ENCODE measurements at places on chromosomes 3 and 15. TPM values are rescaled to one million over a fixed set of nuclear protein-coding genes. Genes with fewer than 3 reads are reported as not detected.

Gene MELTF
- total RNA-seq, result 2.1 TPM

Gene RETNLB
- total RNA-seq, result not detected

Gene ALPK3
- 0.43 TPM for total RNA-seq

DNA sequence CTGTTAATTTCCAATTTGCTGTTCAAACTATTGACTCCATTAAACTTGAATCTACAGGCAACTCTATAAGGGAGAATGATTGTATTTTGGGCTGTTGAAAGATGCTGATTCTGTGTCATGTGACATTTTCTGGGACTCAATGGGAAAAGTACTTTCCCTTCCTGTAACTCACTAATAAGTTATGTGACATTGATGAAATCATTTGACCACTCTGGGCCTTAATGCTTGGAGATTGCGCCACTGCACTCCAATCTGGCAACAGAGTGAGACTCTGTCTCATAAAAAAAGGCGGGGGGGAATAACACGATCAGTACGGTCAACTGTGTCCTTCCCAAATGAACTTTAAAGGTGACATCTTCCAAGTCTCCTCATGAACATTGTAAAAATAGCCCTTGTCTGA is 215.2 kb upstream of the SGO1 start:
- no peak for DNase-seq

GRCh38 chr3:113428581-113428980 is 12.7 kb downstream of the CFAP44 start:
- DNase-seq, result no peak

- no peak for DNase-seq
These were observed 1.4 kb downstream of the CIAO2A start for GRCh38 chr15:64092075-64092820.

DNA sequence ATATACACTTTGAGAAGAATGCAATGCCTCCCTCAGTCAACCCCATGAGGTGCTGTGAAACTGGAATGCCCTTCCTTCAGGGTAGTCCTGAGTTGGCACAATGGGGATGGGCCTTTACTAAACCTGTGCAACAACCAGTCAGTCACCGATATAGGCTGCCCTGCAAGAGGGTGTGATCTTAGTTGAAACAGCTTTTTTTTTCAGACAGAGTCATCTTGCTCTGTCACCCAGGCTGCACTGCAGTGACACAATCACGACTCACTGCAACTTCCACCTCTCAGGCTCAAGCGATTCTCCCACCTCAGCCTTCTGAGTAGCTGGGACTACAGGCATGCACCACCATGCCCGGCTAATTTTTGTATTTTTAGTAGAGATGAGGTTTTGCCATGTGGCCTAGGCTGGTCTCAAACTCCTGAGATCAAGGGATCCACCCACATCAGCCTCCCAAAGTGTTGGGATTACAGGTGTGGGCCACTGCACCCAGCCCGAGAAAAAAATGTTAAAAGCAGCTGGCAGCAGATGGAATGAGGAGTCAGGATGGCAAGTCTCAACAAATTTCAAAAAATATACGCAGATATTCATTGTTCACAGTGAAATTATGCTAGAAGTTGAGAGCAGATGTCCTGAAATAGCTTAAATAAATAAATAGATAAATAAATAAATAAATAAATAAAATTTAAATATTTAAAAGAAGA is 31.8 kb downstream of the MYO5A start:
- DNase-seq, result no peak

DNA sequence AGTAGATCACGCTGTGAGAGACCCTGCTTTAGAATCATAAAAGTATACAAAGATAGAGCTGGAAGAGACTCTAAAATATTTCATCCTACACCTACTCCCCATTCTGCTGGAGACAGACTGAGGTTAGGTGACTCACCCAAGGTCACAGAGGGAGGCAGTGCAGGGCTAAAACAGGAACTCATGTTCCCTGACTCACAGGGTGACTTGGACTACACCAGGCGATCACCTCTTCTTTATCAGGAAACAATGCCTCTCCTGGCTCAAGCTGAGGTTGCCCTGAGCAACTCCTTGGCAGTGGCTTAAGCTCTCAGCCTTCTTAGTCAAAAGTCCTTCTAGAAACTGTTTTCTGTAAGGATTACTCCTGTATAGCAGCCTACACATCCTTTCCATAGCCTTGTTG is 26.4 kb upstream of the TNFAIP8L3 start:
- DNase-seq, result no peak

DNA sequence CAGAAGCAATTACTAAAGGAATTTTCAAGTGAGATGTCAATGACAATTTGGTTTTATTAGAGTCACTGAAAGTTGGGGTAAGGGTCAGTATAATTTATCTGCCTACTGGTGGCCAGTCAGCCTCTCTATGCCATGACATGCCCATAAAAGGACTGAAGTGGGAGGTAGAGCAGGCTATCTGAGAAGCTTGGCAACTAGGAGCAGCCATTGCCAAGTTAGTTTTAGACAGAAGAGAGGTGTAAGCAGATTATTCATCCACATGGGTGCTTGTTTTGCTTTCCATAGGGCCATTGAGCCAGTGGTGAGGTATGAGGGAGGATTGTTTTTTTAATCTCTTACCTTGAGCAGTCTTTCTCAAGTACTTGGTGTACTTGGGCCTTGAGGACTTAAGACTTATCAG is 8.1 kb upstream of the RBP1 start:
- no peak for DNase-seq
